Forelimb muscle (tissue), 1 donor: ENCODE measurements at places on chromosomes 1 and 21. TPM values are rescaled to one million over a fixed set of nuclear protein-coding genes. Genes with fewer than 3 reads are reported as not detected.

TRIM58 gene
- 3.1 TPM for polyA plus RNA-seq

SLAMF9 gene
- polyA plus RNA-seq, result not detected

GRCh38 chr1:143691400-143691891 is 280.3 kb downstream of the FAM72C start:
- no peak for DNase-seq

PDC gene
- polyA plus RNA-seq, result 0.54 TPM

DISP3 gene
- 0.32 TPM for polyA plus RNA-seq

- DNase-seq, result no peak
Observed at GRCh38 chr1:7259955-7260354, 474.7 kb downstream of the CAMTA1 start.

CFAP107 gene
- polyA plus RNA-seq, result 0.99 TPM

BOLA1 gene
- polyA plus RNA-seq, result 11.7 TPM

S100A12 gene
- 2.7 TPM for polyA plus RNA-seq

- DNase-seq, result no peak
Observed at GRCh38 chr1:165376811-165377311, 20.3 kb upstream of the LMX1A start.

SMYD3 gene
- 7.9 TPM for polyA plus RNA-seq

KISS1 gene
- 0.39 TPM for polyA plus RNA-seq

DNA sequence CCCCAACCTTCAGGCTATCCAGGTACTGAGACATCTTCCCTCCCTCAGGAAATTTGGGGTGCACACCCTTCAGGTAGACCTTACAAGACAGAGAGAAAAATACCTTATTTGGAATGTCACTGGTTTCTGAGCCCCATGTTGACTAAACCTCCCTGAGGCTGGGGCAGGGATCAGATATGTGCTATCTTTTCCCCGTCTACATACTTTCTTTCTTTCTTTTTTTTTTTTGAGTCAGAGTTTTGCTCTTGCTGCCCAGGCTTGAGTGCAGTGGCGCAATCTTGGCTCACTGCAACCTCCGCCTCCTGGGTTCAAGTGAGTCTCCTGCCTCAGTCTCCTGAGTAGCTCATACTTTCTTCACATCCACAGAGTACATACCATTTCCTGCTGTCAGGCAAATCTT is 1.6 kb downstream of the CYB5R1 start:
- DNase-seq, result no peak

DNA sequence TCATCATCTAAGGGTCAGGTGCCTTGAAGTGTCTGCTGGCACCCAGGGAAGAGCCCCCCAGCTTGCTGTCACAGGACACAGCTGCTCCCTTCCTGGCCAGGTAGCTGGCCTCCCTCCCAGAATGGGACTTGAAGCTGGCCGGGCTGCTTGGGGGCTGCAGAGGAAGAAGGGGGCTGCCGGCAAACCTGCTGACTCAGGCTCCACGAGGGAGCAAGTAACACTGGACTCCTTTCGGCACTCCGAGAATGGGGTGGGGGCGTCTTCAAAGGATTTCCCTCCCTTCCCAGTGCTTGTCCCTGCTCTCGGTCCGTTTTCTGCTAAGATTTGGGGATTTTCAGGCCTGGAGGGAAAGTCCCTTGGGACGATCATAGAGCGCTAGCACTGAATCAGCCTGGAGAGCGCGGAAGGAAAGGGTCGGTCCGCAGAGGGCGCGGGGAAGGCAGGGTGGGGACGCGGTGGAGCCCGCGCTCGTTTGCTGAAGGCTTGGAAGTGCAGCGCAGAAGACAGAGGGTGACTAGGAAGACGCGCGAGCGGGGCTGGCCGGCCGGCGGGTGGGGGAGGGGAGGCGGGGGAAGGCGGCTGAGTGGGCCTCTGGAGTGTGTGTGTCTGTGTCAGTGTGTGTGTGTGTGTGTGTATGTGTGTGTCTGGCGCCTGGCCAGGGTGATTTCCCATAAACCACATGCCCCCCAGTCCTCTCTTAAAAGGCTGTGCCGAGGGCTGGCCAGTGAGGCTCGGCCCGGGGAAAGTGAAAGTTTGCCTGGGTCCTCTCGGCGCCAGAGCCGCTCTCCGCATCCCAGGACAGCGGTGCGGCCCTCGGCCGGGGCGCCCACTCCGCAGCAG is at the start of gene CSF1:
Gene CSF1, plus strand, starts transcription at position 727 of the 840 bp plus-strand sequence. CDS start 175 bp downstream, outside the sequence.
- peak; percentile 40 for DNase-seq

SPRR1A gene
- polyA plus RNA-seq, result not detected

DNA sequence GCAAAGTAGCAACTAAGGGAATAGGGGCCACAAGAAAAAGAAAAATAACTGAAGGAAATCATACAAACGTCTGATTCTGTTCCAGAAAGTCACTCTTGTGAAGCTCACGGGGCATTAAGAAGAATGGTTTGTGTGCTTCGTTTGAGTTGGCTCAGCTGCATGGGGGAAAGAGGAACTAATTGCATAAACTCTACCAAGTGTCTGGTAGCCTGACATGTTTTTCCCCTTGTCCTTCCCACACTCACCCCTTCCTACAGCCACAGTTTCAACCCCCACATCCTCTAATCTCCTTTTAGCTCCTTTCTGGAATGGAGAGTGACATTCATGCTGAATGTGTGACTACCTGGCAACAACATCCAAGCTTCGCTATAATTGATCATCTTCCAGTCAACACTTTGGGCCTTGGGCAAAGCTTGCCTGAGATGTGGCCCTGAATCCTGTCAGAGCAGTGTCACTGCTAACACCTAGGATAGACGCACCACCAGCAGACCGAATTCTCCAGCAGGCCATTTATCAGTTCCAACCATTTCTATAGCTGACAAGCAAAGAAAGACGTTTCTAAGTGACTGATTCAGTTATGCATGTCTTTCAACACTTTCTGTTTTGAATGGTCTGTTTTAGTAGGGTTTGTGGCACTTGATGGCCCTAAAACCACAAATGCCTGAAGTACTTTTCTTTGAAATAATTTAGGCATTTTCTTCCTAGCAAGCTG is 439.6 kb downstream of the TTLL7 start:
- DNase-seq, result no peak

DNA sequence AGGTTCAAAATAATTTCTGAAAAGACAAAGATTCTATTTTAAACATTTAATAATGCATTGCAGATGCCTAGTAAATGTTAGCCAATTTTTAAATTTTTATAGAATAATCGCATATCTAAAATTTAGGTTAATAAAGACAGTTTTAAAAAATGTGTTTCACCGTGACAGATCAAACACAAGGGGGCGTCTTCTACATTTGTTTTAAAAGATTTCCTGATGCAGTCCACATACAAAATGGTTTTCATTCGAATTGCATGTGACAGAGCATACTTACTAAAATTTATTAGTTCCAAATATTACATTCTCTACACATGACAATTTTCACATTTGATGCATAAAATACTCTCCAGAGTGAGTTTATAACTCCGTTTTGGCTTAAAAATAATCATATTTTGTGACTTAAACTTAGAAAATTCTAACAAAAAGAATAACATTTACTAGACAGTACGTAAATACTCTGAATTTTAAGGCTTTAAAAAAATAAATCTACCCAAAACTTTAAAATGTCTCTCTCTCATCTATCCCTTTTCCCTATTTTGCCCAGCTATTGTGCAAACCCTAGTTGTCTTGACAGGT is 75.5 kb downstream of the ADAMTS1 start:
- peak; percentile 48 for DNase-seq

- DNase-seq, result no peak
Observed at GRCh38 chr1:58089898-58090534, 456.5 kb downstream of the OMA1 start.

DNA sequence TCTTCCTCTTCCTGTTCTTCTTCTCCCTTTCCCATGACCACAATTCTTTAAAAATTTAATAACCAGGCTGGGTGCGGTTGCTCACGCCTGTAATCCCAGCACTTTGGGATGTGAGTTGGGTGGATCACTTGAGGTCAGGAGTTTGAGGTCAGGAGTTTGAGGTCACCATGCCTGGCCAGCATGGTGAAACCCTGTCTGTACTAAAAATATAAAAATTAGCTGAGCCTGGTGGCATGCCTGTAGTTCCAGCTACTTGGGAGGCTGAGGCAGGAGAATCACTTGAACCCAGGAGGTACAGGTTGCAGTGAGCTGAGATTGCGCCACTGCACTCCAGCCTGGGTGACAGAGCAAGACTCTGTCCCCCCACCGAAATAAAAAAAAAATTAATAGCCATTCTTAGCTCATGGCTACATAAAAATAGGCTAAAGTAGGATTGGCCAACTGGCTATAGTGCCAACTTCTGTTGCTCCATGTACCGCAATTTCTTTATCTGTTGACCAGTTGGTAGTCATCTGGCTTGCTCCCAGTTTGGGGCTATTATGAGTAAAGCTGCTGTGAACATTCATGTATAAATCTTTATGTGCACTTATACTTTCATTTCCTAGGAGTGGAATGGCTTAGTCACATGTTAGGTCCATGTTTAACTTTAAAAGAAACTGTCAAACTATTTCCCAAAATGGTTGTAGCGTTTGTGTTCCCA is 136.3 kb downstream of the PEX14 start:
- DNase-seq, result no peak

GRCh38 chr1:111234258-111234657 is 6.7 kb downstream of the CHI3L2 start:
- no peak for DNase-seq

GRCh38 chr1:32757213-32757895 is 54.8 kb upstream of the SYNC start:
- DNase-seq, result no peak
